ENCODE measurements at places on chromosomes 3 and 15.

GRCh38 chr3:134972836-134973455 lies 177.9 kb downstream of the EPHB1 start:
- no peak for DNase-seq

- no peak for DNase-seq
Observed at GRCh38 chr15:87263871-87264270, 992.7 kb downstream of the NTRK3 start.

DNA sequence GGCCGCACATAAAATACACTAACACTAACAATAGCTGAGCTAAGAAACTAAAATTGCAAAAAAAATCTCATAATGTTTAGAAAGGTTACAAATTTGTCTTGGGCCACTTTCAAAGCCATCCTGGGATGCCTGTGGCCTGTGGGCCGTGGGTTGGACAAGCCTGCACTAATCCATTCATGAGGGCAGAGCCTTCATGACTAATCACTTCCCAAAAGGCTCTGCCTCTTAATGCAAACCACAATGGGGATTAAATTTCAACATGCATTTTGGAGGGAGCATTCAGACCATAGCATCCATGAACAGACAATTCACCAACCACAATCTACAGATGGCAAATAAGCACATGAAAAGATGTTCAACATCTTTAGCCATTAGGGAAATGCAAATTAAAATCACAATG lies 128.2 kb downstream of the SUCLG2 start:
- no peak for DNase-seq

GRCh38 chr15:75019916-75020315 lies 3.5 kb upstream of the PPCDC start:
- DNase-seq, result no peak

- no peak for DNase-seq
Observed at GRCh38 chr3:167184511-167184910, 195.6 kb downstream of the ZBBX start.

- no peak for DNase-seq
Observed at GRCh38 chr3:23800731-23801130, 5.0 kb upstream of the UBE2E1 start.

DNA sequence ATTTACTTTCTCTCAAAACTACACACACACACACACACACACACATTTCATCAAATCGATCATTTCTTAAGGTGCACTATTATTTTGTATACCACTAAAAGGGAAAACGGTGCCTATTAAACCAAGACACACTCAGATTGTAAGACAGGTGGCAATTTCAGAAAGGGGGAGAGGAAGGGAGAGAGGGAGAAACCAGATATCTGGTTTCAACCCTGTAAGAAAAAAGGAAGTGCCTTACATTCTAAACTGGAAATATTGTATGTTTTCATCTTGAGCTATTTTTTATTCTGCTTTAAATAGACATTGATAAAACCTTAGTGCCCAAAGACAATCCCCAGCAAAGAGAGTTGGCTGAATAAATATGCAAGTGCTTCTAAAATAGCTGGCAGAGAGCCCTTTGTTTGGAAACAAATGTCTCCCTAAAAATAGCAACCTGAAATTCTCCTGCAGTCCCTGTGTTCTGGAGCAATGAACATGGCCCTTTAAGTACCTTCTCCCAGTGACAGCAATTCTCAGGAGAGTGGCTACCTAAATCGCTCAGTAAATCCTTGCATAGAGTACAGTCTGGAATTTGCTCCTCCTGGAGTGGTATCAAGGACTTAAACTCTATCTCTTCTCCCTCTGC lies 85.7 kb downstream of the RARB start:
- no peak for DNase-seq

DNA sequence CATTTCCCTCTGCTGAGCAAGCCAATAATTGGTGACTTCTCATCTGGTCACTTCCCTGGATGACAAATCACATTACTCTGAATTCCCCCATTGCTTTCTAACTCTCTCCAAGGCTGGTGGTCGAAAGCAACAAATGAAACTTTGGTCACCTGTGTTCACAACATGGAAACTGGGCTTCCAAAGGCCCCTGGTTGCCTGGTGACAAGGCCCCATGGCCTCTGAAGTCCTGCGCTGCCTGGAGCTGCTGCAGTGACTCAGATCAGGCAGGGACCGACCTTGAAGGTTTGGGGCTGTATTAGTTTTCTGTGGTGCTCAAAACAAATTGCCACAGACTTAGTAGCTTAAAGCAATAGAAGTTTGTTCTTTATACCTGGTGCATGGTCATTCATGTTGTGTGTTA lies 345.3 kb downstream of the WDR72 start:
- DNase-seq, result no peak

GRCh38 chr3:143035466-143036211 lies 34.3 kb downstream of the U2SURP start:
- DNase-seq, result peak; percentile 62

DNA sequence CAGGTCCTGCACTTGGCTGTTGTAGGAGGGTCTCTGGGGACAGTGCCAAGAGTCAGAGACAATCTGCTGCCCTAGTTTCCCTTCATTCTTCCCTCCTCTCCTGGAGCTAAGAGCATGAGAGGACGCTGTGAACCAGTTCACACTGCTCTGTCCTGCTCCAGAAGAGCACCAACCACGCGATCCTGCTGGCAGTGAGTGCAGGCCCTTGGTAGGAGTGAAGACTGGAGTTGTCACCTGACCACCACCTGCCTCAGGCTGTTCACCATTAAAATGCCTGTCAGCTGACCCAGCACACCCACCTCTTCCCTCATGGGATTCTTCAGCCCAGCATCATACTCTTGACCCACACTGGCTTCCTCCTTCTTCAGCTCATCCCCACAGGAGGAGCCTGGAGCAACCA lies 2.9 kb downstream of the TM6SF1 start:
- peak; percentile 79 for DNase-seq

DNA sequence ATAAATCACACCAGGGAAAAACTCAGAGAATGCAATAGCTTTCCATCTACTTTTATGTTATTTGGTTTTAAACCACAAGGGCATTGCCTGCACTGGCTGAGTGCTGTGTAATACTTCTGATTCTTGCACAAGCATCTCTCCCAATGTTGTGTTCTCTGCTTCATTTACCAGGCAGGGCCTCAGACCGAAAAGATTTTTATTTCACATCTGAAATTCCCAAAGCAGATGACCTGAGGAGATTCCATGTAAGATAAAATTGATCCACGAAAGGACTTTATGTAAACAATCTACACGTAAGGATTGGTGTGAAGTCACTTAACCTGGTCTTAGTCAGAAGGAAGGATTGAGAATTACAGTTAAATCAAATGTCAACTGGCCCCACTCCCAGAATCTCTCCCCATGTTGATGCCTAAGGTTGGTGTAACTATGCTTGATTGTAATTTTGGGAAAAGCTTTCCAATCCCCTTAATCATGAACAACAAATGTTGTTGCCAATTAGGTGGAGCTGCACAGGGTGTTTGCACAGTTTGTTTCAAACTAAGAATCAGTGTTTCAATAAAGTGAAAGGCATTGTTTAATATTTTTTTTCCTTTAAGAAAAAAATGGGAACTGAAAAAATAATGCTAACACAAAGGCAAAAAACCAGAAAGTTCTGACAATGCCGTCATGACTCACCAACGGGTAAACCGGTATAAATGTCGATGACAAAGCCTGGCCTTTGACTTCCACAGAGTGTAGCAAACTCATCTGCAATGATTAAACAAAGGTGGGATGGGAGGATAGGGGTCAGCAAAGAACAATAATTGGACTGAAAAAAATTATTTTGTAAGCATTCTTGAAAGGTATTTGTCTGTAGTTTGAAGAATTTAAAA lies 128.6 kb downstream of the DUT start:
- no peak for DNase-seq

GRCh38 chr3:100455841-100456550 lies 36.4 kb upstream of the TMEM45A start:
- DNase-seq, result no peak

DNA sequence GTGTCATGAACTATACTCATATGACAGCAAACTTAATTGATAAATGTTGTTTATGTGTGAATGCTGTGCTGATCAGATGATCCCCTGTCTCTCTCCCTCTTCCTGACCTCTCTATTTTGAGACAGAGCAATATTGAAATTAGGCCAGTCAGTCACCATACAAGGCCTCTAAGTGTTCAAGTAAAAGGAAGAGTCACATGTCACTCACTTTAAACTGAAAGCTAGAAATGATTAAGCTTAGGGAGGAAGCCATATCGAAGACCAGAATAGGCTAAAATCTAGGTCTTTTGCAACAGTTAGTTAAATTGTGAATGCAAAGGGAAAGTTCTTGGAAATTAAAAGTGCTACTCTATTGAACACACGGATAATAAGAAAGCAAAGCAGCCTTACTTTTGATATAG lies 498.6 kb downstream of the ZPLD1 start:
- DNase-seq, result no peak

- no peak for DNase-seq
Observed at GRCh38 chr3:122697952-122698620, 17.4 kb downstream of the PARP14 start.

DNA sequence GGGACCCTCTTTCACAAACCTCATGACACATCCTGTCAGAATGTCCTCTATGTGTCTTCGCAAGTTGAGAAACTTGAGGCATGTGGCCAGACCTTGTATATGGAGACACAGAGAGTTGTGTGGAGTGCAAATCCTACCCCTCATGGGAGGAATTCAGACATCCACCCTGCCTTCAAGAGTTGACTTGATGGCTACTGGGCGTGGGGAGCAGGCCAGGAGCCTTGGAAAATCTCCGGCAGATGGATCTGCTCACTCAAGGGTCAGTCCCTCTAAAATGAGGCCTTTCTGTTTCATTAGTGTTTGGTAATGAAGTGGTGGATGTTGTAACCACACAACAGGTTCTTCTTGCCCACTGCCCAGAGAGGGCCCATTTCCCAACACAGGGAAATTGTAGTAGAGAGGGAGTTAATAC lies 79.0 kb downstream of the ASB7 start:
- DNase-seq, result no peak

GRCh38 chr3:154378311-154378710 lies 51.7 kb downstream of the GPR149 start:
- no peak for DNase-seq

DNA sequence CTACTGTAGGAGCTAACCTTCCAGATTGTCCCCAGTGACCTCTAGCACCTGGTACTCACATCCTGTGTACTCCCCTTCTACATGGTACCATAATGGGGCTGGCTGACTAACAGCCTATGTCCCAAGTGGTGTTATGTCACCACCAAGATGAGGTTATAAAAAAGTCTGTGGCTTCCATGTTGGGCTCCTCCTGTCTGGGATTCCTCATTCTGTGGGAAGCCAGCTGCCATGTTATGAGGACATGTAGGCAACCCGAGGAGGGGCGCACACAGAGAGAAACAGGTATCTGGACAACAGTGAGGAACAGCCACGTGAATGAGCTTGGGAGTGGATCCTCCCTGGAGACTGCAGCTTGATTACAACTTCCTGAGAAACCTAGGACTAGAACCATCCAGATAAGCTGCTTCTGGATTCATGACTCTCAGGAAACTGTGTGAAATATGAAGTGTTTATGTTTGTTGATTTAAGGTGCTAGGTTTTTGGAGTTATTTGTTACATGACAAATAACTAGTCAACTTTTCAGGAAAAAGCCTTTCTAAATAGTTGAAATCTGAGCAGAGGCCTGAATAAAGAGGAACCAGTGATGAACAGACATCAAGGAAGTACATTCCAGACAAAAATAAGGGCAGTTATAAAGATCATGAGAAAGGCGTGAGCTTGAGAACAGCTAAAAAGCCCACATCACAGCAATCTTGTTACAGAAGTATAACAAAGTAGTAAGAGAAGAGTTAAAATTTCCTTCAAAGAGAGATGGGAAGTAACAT lies 21.7 kb downstream of the GOLIM4 start:
- peak; percentile 13 for DNase-seq

- no peak for DNase-seq
Observed at GRCh38 chr3:55588146-55588765, 101.2 kb upstream of the WNT5A start.

DNA sequence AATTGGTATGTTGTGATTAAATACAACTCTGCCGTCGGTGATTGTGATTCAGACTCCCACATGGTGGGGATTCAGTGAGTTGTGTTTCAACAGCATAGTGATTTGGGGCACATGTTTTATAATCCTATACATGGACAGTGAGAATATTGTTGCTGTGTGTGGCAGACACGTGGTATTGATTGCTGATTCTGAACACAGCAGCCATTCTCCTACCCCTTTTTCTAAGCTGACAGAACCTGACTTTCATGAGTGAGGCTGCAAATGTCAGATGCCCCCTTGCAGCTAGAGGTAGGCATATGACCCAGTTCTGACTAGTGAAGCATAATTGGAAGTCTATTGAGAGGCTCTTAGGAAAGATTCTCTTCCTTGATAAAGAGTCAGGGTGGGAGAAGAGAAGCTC lies 155.0 kb upstream of the STRIT1 start:
- DNase-seq, result no peak

All from inflammatory macrophage (primary cell).